ENCODE measurements at places on chromosomes 3 and 15.

DNA sequence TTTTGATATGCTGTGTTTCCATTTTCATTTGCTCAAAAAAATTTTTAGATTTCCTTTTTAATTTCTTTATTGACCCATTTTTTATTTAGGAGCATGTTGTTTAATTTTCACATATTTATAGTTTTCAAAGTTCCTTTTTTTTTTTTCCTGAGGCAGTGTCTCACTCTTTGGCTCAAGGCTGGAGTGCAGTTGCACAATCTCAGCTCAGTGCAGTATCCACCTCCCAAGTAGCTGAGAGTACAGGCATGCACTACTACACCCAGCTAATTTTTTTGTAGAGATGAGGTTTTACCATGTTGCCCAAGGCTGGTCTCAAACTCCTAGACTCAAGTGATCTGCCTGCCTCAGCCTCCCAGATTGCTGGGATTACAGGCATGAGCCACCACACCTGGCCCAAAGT, 36.2 kb downstream of the PFN2 start:
- no peak for DNase-seq

- no peak for DNase-seq
These were observed 39.0 kb downstream of the CD200R1L start for GRCh38 chr3:112807685-112808084.

- DNase-seq: no peak
These were observed 39.7 kb upstream of the GADL1 start for GRCh38 chr3:30934208-30934550.

GRCh38 chr3:57062101-57062631, 1.7 kb downstream of the SPATA12 start:
- DNase-seq: no peak

- DNase-seq: no peak
These were observed 556.2 kb upstream of the SUCLG2 start for GRCh38 chr3:68210635-68211034.
